ENCODE measurements at places on chromosomes 4 and X. TPM values are rescaled to one million over a fixed set of nuclear protein-coding genes. Genes with fewer than 3 reads are reported as not detected.

DNA sequence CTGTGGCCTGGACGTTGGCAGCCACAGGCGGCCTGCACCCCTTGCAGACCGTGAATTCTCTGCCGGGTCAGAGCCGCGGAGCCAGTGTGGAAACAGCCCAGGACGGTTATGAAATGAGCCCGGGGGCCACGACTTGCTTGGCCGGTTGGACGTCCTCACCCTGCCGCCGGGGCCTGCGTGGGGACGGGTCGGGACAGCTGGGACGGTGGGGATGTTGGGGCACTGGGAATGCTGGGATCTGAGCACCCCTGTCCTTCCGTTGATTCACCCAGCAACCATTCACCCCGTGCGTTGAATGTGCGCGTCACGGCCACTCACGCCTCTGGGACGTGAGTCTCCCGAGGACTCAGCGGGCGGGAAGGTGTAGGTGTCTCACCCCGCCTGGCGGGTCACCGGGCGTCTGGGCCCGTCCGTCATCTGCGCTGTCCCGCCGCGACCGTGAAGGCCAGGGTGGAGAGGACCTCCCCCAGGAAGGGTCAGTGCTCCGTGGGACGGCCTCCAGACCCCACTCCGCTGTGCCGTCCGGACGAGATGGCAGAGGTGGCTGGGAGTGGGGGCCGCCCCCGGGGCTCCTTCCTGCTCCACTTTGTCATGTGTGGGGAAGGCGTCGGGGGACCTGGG lies 4.5 kb upstream of the PLCXD1 start:
- no peaks in the 10 kb centered on the region for H3K36me3 ChIP-seq
- no peak for DNase-seq
- H3K27me3 ChIP-seq, result peaks cover 9% of the 10 kb centered on the region
- H3K4me1 ChIP-seq, result no peaks in the 10 kb centered on the region

The SATL1 gene
- not detected for total RNA-seq

The ETNPPL gene
- total RNA-seq, result not detected

DNA sequence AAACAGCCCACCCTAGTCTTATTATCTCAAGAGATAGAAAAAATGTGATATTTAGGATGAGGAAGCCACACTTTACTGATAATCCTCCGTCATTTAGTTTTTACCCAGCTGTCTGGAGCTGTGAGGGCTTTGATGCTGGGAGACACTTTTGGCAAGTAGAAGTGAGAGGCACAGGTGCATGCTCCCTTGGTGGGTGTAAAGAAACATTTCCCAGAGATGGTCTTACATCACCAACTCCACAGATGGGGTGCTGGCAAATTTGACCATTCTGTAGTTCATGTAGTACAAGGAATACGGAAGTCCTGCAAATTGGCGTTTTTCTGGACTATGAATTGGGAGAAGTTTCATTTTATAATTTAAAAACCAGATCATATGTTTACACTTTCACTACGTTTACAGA lies 28.5 kb downstream of the TRIM61 start:
- H3K27ac ChIP-seq, result no peak overlapping the region
- H3K36me3 ChIP-seq, result no peaks in the 10 kb centered on the region
- DNase-seq, result no peak
- no peaks in the 10 kb centered on the region for H3K4me1 ChIP-seq

DNA sequence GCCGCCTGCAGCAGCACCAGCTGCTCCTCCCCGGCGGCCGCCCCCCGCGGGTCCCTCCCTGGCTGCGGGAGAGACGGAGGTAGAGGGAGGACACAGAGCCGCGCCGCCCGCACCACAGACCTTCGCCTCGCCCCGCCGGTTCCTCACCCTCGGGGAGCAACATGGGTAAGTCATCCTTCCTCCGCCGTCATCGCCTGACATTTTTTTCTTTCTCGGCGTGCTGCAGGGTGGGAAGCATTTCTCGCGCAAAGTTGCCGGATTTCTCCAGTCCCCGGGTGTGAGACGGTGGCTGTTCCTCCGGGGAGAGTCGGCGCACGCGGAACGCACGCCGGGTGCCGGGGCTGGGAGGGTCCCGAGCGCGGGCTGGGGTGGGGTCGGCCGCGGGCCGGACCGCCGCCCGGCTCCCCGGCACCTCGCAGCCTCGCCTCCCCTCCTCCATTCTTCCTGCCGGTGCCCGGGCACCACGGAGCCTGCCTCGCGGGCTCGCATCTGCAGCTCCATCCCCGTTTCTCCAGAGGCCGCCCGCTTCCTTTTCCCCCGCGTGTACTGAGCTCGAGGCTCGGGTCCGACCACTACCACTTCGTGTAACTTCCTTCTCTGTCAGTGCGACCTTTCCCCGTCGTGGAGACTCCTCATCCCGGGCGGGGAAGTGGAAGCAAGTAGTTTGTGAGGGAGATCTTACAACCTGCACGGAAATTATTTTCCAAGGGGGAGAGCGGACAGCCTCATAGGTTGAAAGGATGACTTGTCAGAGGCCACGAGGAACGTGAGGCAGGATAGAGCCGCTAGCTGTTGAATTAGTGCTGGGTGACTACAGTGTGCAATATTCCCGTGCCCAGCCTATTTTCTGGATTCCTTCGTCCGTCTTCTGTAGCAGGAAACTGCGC lies 464 bp downstream of the RAP1GDS1 start:
- peaks cover 11% of the 10 kb centered on the region for H3K36me3 ChIP-seq
- H3K27me3 ChIP-seq, result no peaks in the 10 kb centered on the region
- peak overlapping the region; percentile 98 for H3K4me3 ChIP-seq
- peak overlapping the region; percentile 97 for H3K27ac ChIP-seq
- no peak for DNase-seq
- peaks cover 55% of the 10 kb centered on the region for H3K4me1 ChIP-seq

- H3K27me3 ChIP-seq, result no peaks in the 10 kb centered on the region
- H3K4me3 ChIP-seq, result no peak within 1 kb of the TSS
- no peak for DNase-seq
- H3K27ac ChIP-seq, result no peak within 1 kb of the TSS
These were observed at the start of gene PABPC4L for GRCh38 chr4:134201216-134202161. TSS of gene PABPC4L (minus strand) at chr4:134201789. CDS start at chr4:134201019, 770 bp downstream.

The MTMR8 gene
- total RNA-seq, result 4.1 TPM

The GAGE12F gene
- not detected for total RNA-seq

The BEND2 gene
- total RNA-seq, result not detected

- H3K36me3 ChIP-seq, result no peaks in the 10 kb centered on the region
- no peak overlapping the region for H3K4me3 ChIP-seq
- peaks cover 5% of the 10 kb centered on the region for H3K27me3 ChIP-seq
- H3K27ac ChIP-seq, result no peak overlapping the region
- no peaks in the 10 kb centered on the region for H3K4me1 ChIP-seq
These were observed 81.5 kb downstream of the RCHY1 start for GRCh38 chr4:75432683-75433082.

GRCh38 chrX:6384371-6384770 lies 150.5 kb downstream of the VCX3A start:
- no peaks in the 10 kb centered on the region for H3K36me3 ChIP-seq
- no peak overlapping the region for H3K27ac ChIP-seq
- no peak for DNase-seq
- H3K27me3 ChIP-seq, result no peaks in the 10 kb centered on the region
- H3K4me3 ChIP-seq, result no peak overlapping the region

DNA sequence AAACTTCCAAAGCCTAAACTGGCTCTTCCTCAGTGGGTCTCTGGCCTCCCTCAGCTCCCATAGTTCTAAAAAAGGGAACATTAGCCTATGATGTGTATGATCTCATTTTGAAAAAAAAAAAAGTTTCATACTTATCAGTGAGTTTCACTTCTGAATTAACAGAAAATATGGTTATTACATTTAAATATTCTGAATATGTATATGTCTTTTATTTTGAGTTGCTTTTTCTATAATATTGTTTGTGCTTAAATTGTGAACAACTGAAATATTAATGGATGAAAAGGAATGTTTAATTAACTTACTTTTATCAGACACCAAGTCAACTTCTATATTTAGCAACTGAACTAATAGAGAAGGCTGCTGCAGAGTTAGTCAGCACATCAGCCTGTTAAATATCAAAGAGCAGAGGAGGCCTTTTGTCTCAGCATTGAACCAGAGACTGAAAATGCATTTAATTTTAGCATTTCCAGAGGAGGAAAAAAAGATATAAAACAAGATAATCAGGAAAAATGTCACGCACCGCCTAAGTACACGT lies 20.4 kb upstream of the FHL1 start:
- no peak overlapping the region for H3K27ac ChIP-seq
- H3K36me3 ChIP-seq, result peaks cover 2% of the 10 kb centered on the region
- no peak overlapping the region for H3K4me3 ChIP-seq
- DNase-seq, result no peak

GRCh38 chrX:102697494-102697893 lies 14.8 kb upstream of the GPRASP2 start:
- no peaks in the 10 kb centered on the region for H3K27me3 ChIP-seq
- H3K36me3 ChIP-seq, result no peaks in the 10 kb centered on the region
- DNase-seq, result no peak
- H3K4me1 ChIP-seq, result no peaks in the 10 kb centered on the region
- H3K4me3 ChIP-seq, result no peak overlapping the region
- no peak overlapping the region for H3K27ac ChIP-seq

GRCh38 chr4:180827232-180828009 lies 1415.8 kb upstream of the TENM3 start:
- no peaks in the 10 kb centered on the region for H3K36me3 ChIP-seq
- no peak overlapping the region for H3K27ac ChIP-seq
- no peaks in the 10 kb centered on the region for H3K27me3 ChIP-seq
- no peak for DNase-seq
- H3K4me3 ChIP-seq, result no peak overlapping the region

GRCh38 chr4:40056716-40057585 lies at the start of gene N4BP2:
TSS of gene N4BP2 (plus strand) at chr4:40056850. CDS start at chr4:40097341, 40,491 bp downstream.
- H3K36me3 ChIP-seq, result peaks cover 13% of the 10 kb centered on the region
- peaks cover 40% of the 10 kb centered on the region for H3K4me1 ChIP-seq
- no peaks in the 10 kb centered on the region for H3K27me3 ChIP-seq
- DNase-seq, result peak; percentile 67
- peak within 1 kb of the TSS; percentile 100 for H3K27ac ChIP-seq

DNA sequence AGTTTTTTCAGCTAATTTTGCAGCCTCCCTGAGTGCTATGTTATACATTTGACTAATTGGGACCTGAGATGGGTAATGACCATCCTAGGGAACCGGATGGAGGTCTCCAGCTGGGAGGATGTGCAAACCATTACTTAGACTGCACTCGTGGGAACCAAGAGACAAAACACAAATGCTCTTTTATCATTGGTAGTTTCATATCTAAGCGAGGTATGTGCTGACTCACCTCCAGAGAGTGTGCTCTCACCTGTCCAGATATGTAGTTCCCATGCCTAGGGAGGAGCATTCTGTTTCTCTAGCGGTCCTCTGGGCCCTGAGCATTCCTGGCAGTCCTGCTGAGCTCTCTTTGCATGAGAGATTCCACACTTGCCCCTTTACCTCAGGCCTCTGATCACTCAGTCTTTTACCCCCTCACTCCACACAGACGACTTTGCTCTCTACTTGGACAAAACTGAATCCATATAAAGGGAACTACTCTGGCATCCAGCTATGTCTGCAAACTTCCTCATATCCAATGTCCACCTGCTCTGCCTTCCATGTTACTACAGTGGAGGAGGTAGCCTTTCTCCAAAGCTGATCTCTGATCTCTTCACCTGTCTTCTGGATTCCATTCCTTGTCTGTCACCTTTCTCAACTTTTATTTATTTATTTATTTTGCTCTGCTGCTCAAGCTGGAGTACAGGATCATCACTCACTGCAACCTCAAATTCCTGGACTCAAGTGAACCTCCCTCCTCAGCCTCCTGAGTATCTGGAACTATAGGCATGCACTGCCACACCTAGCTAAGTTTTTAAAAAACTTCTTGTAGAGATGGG lies 88.4 kb downstream of the LRP2BP start:
- no peak overlapping the region for H3K4me3 ChIP-seq
- H3K27ac ChIP-seq, result no peak overlapping the region
- peaks cover 34% of the 10 kb centered on the region for H3K4me1 ChIP-seq
- H3K27me3 ChIP-seq, result no peaks in the 10 kb centered on the region

DNA sequence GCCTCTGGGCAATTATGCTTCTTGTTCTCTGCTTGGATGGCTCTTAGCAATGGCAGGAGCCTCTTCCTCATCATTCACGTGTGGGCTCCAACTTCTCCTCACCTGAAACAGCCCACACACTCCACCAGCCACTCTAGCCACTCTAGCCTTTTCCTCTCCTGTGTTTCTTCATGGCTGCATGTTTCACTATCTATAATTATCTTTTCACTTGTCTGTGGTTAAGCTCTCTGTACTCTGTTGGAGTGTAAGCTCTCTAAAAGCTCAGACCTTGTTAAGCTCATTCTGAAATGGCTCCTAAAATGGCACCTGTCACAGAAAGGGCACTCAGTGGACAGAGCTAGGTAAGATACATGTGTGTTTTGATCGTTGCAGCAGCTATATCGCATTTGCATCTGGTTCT lies 80.0 kb downstream of the SH3KBP1 start:
- H3K4me3 ChIP-seq, result no peak overlapping the region
- no peak for DNase-seq
- H3K36me3 ChIP-seq, result peaks cover 16% of the 10 kb centered on the region
- H3K27ac ChIP-seq, result no peak overlapping the region
- no peaks in the 10 kb centered on the region for H3K27me3 ChIP-seq

DNA sequence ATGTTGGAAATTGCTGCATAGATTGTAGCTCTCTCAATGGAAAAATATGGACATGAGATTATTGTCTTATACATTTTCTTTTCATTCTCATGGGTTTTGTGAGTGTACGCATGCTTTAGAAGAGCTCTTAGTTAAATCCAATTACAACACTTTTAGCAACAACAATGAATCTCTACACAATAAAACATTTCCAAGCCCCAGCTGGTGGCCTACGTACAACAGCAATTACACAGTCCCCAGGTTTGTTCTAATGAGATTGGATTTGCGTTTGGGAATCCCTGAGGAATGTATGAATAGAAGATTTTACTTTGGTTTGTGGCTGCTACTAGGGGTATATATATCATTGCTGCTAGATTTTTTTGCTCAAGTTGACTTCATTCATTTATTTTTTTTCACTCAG lies 98.6 kb downstream of the FHDC1 start:
- no peaks in the 10 kb centered on the region for H3K4me1 ChIP-seq
- no peak for DNase-seq
- no peaks in the 10 kb centered on the region for H3K36me3 ChIP-seq
- no peak overlapping the region for H3K4me3 ChIP-seq
- H3K27ac ChIP-seq, result no peak overlapping the region

- no peaks in the 10 kb centered on the region for H3K27me3 ChIP-seq
- H3K36me3 ChIP-seq, result peaks cover 3% of the 10 kb centered on the region
- H3K4me3 ChIP-seq, result peak overlapping the region; percentile 59
- peak; percentile 17 for DNase-seq
- peak overlapping the region; percentile 82 for H3K27ac ChIP-seq
These were observed 112.3 kb downstream of the NYX start for GRCh38 chrX:41559235-41560052.

The STK26 gene
- 57.1 TPM for total RNA-seq

DNA sequence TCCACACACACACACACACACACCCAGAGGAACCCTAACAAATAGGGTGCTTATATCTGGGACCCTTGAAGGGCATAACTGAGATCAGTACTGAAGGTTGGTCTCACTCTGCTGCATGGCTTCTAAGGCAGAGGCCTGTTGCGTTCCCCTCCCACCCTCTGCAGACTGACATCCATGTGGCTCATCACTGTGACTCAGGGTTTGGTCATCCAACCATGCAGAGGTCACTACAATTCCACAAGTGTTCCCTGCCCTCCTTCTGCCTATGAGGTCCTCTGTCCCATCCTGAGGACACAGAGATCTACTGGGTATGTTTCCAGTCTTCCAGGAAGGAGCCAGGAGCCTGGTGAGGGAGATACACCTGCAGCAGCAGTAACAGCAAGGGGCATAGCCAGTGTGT lies 55.8 kb downstream of the XAGE2 start:
- no peak for DNase-seq
- H3K27me3 ChIP-seq, result no peaks in the 10 kb centered on the region
- H3K4me1 ChIP-seq, result no peaks in the 10 kb centered on the region
- H3K27ac ChIP-seq, result no peak overlapping the region
- H3K36me3 ChIP-seq, result no peaks in the 10 kb centered on the region

- no peaks in the 10 kb centered on the region for H3K36me3 ChIP-seq
- DNase-seq, result no peak
- H3K27ac ChIP-seq, result no peak overlapping the region
- no peaks in the 10 kb centered on the region for H3K4me1 ChIP-seq
These were observed 1070.4 kb upstream of the ADGRL3 start for GRCh38 chr4:60129740-60130139.

Data from activated T-helper 1 cell treated with anti-CD3 and anti-CD28 coated beads, Interleukin-12 subunit alpha, Interleukin-12 subunit beta, Interleukin-2, Interleukin-4 antibody, amounts not matched to agents 30 ng/mL and 10 ng/mL and 1 ng/mL, durations not matched to agents 14 hours and 24 hours and 36 hours (primary cell).